ENCODE measurements at places on chromosomes 12 and 14.

DNA sequence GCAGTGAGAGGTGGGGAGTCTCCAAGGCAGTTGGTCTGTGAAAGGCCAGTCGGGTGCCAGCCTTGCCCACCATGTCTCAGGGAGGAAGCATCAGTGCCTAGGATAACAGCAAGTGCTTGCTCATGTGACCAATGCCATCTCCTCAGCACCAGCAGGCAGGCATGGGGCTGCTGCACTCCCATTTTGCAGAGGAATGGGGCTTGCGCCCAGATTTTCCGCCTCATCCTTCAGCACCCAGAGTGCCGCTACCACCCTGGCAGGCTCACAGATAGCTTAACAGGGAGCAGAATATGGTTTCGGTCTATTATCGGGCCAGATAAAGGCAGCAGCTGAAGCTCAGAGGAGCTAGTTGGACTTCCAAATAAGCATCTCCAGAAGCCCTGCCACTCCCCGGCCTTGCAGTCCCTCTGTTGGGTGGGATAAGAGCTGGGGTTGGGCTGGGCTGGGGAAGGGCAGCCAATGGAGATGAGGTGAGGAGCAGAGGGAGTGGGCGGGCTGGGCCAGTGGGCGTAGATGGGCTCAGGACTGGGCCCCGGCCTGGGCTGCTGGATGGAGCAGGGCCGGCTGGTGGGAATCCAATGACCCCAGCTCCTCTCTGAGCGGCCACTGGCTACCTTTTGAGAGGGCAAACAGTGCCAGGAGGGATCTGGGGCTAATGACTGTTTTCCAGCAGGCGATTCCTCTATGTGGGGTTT lies 8.4 kb upstream of the KRT80 start:
- DNase-seq, result no peak

DNA sequence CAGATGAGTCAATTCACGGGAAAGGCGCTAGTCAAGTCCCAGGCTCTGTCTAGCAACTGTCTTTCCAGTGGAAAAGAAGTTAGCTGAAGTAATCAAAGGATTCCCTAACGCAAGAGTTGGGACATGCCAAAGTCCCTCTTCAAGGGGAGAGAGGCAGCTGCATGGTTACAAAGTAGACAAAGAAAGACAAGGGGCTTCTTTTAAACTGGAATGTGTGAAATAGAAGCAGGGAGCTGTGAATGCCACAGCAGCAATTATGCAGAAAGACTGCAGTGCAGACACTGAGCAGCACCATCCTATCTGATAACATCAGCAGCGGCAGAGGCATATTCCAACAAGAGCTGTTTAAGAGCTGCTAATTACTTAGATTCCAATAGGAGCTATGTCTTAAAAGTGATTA lies 12.5 kb upstream of the CIPC start:
- no peak for DNase-seq

- no peak for DNase-seq
These were observed 65.3 kb upstream of the PTPRR start for GRCh38 chr12:70985850-70986249.

- DNase-seq, result no peak
These were observed 66.2 kb downstream of the NTF3 start for GRCh38 chr12:5498076-5498475.

GRCh38 chr12:1828856-1829255 lies 8.5 kb downstream of the LRTM2 start:
- DNase-seq, result no peak

DNA sequence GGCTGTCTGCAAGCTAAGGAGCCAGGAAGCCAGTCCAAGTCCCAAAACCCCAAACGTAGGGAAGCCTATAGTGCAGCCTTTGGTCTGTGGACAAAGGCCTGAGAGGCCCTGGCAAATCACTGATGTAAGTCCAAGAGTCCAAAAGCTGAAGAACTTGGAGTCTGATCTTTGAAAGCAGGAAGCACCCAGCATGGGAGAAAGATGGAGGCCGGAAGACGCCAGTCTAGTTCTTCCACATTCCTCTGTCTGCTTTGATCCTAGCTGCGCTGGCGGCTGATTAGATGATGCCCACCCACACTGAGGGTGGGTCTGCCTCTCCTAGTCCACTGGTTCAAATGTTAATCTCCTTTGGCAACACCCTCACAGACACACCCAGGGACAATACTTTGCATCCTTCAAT lies 58.5 kb downstream of the CAPS2 start:
- no peak for DNase-seq

DNA sequence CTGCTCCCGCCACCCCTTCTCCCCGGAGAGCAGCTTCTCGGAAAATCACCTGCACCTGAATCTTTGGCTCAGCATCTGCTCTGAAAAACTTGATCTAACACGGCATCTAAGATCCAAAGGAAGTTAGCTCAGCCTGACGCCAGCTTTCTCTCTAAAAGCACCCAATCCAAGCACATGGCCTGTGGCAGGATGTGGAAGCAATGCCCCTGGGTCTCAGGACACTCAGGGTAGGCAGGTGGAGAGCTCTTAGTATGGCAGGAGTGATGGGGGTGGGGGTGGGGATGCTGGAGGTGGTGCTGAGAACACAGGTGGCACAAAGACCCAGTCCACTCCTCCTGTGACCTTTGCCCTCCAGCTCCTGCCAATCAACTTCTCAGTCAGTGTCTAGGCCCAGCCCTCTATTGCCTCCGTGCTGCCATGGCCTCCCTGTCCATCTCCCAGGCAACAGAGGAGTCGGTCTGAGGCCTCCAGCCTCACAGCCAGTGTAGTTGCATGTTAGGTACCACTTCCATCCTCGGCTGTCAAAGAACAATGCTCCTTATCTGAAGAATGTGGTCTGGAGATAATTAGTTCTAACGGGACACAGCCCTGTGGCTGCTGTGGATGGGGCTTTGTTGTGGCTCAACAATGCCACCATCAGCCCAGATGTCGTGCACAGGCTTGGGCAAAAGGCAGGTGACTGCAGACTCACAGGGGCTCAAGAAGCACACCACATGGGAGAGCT lies 180.0 kb upstream of the C14orf180 start:
- no peak for DNase-seq

- no peak for DNase-seq
These were observed 75.9 kb downstream of the IFT81 start for GRCh38 chr12:110200124-110200417.

- no peak for DNase-seq
These were observed 398.2 kb downstream of the PRKD1 start for GRCh38 chr14:29529418-29529817.

DNA sequence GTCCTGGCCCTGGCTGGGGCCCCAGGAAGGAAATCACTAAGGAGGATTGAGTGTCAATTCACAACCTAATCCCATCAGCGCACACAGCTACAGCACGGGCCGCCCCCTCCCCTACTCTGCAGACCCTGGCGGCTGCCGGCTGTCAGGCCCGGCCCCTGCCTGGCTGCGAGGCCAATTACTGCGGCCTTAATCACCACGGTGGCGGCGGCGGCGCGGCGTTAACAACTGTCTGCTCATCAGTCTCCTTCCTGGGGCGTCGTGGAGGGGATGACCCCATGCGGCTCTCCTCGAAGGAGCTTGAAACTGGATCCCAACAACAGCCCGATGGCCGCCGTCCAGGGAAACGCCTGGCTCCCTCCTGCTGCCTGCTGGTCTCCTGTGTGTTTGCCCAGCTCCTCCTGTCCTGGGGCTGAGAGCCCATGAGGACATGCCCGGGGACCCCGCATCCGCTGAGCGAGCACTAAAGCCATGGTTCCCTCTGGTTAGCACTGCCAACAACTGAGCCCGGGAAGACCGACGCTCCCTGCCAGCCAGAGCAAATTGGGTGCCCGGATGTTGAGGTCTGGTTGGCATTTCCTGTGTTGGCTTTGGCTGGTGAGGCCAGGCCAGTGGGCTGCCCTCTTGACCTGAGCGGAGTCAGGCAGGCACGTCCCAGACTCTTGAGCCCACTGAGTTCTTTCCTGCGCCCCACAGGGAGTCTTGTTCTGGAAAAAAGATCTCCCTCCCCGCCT lies 21.8 kb upstream of the EIF2B2 start:
- DNase-seq, result no peak

DNA sequence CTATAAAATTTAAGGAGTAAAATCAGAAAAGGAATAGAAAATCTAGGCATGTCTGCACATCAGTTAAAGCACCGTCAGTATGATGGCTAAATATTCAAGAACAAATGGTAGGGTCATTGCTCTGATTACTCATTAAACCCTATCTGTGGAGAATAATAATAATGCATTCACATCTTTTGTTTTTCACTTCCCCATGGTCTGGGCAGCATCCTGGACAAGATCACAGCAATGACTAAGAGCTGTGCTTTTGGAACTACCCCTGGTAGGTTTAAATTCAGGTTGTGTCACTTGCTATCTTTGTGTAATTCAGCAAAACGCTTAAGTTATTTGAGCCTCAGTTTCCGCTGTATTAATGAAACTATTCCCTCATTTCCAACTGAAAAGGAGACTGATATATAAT lies 33.1 kb downstream of the C12orf42 start:
- peak; percentile 42 for DNase-seq

DNA sequence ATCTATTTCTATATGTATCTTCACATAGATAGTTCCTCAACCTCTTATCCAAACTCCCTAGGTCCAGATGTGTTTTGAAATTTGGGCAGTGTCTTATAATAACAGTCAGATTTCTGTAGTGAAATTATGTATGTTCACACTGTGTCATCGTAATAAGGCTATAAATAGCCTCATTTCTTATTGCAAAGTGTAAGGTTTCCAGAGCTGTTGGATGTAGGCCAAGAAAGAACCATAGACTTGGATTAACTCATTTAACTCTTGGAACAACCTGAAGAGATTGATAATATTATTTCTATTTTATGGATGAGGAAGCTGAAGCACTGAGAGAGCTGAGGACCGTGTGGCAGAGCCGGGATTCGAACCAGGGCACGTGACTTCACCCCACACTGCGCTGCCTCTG lies 49.0 kb upstream of the PIWIL1 start:
- DNase-seq, result no peak

GRCh38 chr14:77238356-77238755 lies 32.6 kb downstream of the NGB start:
- no peak for DNase-seq

GRCh38 chr14:82725213-82725612 lies 1191.6 kb upstream of the SEL1L start:
- DNase-seq, result no peak

GRCh38 chr14:56243110-56243509 lies 124.9 kb downstream of the PELI2 start:
- no peak for DNase-seq

DNA sequence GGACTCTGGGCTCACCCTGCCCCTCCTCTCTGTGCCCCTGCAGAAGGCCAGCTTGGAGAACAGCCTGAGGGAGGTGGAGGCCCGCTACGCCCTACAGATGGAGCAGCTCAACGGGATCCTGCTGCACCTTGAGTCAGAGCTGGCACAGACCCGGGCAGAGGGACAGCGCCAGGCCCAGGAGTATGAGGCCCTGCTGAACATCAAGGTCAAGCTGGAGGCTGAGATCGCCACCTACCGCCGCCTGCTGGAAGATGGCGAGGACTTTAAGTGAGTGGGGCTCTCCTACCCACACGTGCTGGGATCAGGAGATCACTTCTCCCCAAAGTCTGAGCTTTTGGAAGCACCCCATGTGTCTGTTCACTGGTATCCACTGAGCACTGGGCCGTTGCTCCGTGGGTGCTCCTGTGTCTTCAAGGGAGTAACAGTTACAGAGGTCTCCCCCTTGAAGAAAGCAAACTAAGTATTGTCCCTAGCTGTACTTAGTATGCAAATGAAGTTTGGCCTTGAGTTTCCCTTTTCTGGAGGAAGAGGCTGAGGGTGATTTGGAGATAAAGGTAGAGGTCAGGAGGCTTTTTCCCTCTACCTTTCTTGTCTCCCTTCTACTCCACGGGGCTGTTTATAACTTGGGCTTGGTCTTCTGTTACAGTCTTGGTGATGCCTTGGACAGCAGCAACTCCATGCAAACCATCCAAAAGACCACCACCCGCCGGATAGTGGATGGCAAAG lies 3.3 kb downstream of the KRT18 start:
- DNase-seq, result no peak

DNA sequence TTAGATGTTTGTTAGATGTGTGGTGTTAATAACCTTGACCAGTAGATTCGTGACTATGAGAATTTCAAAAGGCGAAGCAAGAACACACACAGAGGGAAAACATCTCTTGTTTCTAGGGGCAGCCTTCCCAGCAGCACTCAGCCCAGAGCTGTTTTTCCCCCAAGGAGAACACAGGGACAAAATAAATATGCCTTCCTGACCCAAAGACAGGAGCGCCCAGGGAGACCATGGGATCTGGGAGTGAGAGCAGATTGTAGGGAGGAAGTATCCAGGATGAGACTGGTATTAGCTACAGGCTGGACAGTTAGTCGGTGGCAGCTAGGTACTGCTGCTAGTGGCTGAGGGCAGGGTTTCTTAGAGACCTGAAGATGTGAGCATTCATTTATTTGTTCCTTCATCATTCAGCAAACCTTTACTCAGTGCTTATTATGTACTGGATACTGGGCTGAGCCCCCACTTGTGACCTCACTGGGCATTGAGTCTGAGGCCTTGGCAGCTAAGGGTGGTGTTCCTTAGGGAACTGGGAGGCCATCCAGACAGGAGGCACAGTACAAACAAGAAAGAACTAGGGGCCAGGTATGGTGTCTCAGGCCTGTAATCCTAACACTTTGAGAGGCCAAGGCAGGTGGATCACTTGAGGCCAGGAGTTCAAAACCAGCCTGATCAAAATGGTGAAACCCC lies 469.8 kb downstream of the ZFP36L1 start:
- no peak for DNase-seq

Data from GM10248 (cell line).